ENCODE measurements at places on chromosomes 13 and 19.

GRCh38 chr13:66703597-66703996 lies 526.5 kb downstream of the PCDH9 start:
- DNase-seq: no peak

GRCh38 chr19:827710-828321 lies at the start of gene AZU1:
TSS of gene AZU1 (plus strand) at chr19:827837. CDS start at chr19:827847, 10 bp downstream.
- DNase-seq: no peak

DNA sequence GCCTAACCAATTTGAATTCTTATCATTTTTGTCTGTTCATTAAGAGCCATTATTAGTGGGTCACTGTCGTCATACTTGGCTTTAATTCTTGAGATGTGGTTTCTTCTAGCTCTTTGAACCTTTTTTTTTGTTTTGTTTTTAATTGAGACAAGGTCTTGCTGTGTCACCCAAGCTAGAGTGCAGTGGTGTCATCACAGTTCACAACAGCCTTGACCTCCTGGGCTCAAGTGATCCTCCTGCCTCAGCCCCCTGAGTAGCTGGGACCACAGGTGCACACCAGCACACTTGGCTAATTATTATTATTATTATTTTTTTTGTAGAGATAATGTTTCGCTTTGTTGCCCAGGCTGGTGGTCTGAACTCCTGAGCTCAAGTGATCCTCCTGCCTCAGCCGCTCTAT lies 25.8 kb upstream of the LDLR start:
- DNase-seq: no peak

DNA sequence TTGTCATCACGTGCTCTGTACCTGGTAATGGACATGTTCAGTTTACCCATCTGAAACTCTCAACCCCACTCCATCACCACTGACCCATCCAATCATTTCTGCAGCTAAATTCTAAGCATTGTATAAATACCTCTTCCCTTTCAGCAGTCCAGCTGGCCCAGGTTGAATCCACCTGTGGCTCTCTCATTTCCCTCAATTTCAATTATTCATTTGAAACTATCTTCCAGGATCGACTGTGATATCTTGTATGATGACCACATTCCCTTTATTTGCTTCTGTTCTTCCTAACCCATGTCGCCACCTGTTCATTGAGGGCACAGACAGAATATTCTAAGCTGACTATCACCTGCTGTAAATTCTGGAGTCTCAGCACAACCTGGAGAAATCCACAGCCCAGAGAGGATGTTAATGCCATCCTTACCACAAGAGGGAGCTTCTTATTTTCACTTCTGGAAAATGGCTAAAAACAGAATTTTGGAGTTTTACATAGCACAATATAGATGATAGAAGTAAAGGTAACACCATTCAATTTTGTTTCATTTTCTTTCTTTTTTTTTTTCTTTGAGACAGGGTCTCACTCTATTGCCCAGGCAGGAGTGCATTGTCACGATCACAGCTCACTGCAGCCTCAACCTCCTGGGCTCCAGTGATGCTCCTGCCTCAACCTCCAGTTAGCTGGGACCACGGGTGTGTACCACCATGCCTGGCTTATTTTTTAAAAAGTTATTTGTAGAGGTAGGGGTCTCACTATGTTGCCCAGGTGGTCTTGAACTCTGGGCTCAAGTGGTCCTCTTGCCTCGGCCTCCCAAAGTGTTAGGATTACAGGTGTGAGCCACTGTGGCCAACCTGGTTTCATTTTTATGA lies 38.6 kb downstream of the ZNF823 start:
- DNase-seq: no peak

DNA sequence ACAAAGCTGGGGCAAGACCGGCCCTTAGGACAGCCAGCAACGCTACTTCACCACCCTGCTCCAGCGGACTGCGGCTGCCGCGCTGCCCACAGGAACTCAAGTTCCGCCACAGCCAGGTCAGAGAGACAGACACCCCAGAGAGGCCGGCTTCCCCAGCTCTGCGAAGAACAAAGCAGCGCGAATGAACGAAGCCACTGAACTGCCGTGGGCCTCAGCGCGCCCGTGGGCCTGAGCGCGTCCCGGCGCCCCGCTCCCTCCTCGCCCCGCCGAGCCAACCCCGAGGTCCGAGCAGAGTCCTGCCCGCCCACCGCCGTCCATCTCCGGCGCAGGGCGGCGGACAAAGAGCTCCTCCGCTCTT lies 158.4 kb downstream of the RNF17 start:
- no peak for DNase-seq

- DNase-seq: no peak
These were observed 174.6 kb upstream of the LSM14A start for GRCh38 chr19:33997690-33998089.

GRCh38 chr13:107553838-107554237 lies 661.5 kb downstream of the LIG4 start:
- DNase-seq: no peak

DNA sequence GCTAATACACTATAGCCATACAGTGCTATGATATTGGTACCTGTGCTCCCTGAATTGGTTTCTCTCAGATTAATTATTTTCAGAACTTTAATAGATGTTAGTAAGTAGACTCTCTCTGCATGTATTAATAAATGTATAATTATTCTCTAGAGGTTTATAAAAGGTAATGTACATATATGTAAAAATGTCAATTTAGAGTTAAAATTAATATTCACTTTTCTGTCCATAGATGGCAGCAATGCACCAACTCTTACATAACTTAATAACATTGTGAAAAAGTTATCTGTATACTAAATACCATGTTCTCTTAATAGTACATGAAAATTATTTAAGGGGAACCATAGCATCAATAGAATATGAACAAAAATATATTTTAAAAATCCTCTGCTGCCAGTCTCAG lies 515.0 kb upstream of the KLHL1 start:
- no peak for DNase-seq

DNA sequence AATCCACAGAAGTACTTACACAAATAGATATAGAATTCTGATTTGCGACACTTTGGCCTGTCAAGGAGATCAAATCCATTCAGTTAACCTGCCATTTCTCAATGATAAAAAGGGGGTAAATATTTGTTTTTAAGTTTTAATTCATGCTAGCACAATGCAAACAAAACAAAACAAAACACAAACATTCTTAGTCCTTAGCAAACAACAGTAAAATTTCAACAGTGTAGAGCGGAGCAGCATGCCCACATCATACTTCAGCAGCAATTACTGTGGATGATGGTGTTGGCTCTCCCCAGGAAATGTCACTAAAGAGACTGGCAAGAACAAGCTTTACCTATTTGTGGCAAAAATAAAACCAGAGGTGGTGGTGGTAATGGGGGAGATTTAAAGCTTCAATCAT lies 625.2 kb upstream of the PCDH20 start:
- no peak for DNase-seq

GRCh38 chr13:79987761-79988160 lies 353.2 kb downstream of the SPRY2 start:
- no peak for DNase-seq

GRCh38 chr19:6021878-6022569 lies 44.1 kb upstream of the RANBP3 start:
- peak; percentile 81 for DNase-seq

DNA sequence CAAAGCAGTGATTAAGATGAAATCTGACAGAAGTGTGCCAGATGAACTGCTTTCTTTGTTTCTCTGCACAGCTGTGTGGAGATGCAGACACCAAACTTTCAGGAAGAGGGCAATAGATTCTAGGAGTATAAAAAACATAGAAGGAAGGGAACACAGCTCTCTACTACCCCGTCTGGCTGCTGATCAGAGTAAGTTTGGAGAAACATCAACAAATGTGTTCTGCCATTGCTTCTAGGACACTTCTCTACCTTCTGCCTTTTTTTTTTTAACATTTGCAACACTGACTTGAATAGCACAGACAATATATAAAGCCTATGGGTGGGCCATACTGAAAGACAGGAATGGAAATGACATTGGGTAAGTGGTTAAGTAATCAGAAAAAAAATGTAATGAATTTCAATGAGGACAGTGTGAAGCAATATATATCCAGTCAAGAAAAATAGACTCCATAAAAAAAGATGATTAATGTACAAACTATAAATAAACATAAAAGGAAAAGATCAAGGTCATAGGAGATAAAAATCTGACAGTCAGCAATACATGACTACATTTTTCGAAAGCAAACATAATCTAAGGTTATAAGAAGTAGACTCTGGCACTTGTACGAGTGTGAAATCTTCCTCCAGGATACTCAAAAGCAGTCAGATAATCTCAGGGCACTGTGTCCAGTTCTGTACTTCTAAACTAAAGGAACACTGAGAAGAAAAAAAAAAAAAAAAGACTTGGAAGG lies 21.4 kb downstream of the NUFIP1 start:
- DNase-seq: no peak

Data from stimulated activated naive CD8-positive, alpha-beta T cell treated with anti-CD3 and anti-CD28 coated beads, Interleukin-15, amount 100 ng/mL, for 72 hours (primary cell).